Activated CD4-positive, alpha-beta T cell treated with anti-CD3 and anti-CD28 coated beads, Interleukin-2, amount 50 U/mL, for 24 hours (primary cell): ENCODE measurements at places on chromosomes 12 and 14.

- DNase-seq: no peak
Observed at GRCh38 chr12:24360461-24360860, 411.0 kb upstream of the SOX5 start.

- no peak for DNase-seq
Observed at GRCh38 chr12:45666396-45666795, 63.1 kb upstream of the ARID2 start.

DNA sequence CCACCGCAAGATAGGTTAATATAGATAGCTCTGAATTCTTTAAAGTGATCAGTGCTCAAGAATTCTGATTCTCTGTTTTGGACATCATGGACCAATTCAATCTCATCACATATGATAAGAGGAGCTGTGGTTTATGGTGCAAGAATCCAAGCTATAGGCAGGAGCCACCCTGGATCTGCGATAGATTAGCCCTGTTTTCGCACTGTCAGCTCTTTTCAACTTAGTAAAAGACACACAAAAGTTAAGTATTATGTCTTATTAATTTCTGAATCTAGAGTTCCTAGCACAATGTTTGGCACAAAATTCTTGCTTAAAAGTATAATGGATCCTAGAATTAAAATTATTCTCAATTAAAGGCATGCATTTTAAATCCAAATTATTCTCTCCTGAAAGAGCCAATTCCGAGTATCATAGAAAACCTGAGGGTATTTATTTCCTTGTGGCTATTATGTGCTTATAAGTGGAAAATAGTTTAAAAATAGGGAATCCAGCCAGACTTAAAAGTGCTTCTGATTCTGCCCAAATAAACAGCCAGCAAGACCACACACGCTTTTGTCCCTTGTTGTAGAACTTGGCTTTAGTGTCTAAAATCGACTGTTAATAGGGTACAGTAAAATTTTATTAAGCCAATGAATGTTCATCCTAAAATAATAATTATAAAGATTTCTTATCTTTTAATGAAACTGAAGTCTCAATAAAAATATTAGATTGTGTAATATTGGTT is 184.9 kb upstream of the FLRT2 start:
- no peak for DNase-seq

DNA sequence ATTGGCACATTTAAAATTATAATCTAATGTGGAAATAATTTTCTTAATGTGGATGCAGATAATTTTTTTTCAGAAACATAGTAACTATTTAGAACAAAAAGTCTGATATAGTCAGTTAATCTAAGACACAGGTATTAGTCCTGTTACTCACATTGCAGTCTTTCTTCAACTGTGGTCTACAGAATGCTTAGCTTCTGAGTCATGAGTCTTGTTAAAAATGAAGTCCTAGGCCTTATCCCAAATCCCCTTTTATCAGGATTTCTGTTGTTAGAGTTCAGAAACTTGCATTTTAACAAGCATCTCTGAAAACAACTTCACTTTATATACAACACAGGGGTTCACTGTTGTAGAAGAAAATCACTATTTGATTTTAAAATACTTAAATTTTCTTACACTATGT is 112.2 kb downstream of the SLC16A7 start:
- no peak for DNase-seq

DNA sequence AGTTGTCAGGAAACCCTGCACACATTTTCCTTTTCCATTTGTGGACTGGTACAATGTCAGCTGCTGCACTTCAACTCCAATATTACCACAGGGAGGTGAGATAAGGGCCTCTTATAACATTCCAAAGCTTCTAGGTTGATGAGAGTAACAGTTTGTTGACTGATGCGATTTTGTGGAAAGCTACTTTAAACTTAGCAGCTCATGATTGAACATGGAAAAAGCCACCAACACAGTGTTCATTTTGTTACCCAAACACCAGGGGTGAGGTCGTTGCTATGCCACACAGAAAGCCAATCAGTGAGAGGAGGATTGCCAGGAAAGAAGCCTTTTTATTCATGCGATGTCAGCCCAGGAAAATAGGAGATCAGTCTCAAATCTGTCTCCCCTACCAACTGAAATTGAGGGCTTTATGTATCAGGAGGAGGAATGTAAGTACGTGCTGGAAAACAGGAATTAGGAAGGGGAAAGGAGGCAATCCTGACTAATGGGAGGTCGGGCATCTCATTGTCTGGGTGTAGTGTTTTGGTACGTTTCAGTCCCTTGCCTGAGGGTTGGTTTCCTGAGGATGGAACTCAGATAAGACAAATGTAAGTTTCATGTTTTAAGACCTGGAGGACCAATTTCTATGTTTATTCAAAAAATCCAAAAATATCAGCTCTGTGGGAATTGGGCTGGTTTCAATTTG is 92.7 kb upstream of the PLEKHA5 start:
- DNase-seq: no peak

DNA sequence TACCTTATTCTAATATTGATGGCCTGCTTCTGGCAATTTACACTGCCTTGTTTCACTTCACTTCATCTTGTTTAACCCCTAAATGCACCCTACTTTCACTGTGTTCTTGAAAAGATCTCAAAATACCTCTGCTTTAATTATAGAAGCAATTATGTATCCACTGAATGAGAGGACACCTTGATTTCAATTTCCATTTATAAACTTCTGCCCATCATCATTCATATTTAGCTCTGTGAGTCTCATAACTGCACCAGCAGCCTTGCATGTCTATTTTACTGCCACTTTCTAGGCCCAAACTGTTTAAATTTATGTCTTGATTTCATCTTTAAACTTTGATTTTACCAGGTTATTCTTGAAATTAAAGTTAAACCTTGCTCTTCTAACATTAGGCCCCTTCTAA is 7.1 kb upstream of the DNAAF2 start:
- no peak for DNase-seq

- no peak for DNase-seq
Observed at GRCh38 chr12:5868625-5869295, 76.3 kb downstream of the ANO2 start.
